ENCODE measurements at places on chromosomes 3 and 15.

- DNase-seq, result no peak
Observed at GRCh38 chr3:13414040-13414729, 5.9 kb downstream of the NUP210 start.

DNA sequence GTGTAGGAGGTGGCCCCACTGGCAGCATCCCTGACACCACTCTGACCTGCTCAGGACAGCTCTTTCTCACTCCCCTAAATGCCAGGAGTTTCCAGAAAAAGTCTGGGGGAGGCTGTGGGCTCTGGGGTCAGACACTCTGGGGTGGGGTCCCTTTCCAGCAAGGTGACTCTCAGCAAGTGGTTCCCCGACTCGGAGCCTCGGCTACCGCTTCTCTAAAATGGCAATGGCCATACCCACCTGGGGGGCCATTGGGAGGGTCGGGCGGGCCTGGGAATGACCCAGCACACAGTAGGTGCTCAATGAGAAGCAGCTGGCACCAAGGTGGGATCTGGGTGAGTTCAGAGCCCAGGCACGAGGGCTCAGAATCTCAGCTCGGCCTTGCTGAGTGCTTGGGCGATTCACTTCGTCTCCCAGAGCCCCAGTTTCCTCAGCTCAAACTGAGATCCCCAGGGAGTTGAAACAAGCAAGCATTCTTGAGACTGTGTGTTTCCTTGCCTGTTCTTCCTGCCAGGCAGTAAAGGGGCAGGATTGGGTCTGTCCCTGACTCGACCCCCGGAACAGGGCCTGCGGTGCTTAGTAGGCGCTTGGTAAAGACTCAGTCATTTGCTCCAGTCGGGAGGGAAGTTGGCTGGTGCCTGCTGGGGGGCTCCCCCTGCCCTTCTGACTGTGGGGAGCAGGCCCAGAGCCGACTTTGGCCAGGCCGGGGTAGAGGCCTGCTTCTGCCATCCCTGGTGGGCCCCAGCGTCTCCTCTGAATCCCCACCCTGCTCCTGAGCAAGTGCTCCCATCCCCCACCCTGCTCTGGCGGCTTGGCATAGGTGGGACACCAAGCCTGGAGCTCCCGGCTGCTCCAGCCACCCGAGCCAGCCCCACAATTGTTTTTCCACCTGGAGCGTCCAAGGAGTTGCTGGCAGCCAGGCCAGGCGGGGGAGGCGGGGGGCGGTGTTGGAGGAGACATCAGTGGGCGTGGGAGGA is 32.9 kb upstream of the FBLN2 start:
- no peak for DNase-seq

- no peak for DNase-seq
Observed at GRCh38 chr15:22978691-22979237, 1.4 kb downstream of the CYFIP1 start.

- no peak for DNase-seq
Observed at GRCh38 chr3:125032683-125033082, 23.1 kb downstream of the HEG1 start.

DNA sequence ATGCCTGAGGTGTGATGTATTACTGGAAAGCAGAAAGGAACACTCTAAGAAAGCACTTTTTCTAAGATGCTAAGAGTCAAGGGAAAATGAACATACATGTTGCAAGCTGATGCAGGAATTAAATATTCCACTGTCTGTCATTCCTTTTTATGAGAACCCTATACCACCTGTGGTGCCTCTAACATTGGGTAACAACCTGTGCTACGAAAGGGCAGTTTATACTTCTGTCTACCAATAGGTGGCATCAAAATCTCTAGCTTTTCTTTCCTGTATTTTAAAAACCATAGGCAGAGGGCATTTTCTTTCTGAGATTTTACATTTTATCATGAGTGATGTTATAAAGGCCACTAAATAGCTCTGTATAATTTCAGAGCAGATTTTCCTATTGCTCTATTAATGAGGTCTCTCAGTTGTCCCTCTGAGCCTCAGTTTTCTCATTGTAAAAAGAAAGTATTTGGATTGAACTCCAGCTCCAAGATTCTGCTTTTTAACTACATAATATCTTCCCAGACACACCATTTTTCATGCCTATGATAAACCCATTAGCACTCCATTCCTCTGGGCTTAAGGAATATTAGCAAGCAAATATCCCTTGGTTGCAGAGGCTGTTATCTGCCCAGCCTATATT is 3.5 kb upstream of the CPNE4 start:
- DNase-seq, result no peak

- no peak for DNase-seq
Observed at GRCh38 chr15:39878406-39878785, 41.7 kb downstream of the GPR176 start.

DNA sequence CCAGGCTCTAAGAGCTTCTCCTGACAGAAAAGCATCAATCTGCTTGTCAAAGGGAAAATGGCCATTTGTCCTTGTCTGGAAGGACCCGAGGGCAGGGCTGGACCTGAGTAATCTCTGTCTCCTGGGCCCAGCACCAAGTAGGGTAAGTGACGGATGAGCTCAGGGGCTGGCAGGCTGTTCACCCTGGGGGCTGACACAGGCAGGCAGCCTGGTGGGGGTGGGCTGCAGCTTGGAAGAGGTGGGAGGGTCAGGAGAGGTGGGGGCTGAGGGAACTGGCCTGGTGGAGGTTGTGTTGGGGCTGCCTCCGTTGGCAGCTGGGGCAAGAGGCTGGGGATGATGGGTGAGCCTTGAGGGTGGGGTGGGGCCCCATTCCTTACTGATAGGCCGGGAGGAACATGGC is 42.3 kb upstream of the ADPGK start:
- no peak for DNase-seq

DNA sequence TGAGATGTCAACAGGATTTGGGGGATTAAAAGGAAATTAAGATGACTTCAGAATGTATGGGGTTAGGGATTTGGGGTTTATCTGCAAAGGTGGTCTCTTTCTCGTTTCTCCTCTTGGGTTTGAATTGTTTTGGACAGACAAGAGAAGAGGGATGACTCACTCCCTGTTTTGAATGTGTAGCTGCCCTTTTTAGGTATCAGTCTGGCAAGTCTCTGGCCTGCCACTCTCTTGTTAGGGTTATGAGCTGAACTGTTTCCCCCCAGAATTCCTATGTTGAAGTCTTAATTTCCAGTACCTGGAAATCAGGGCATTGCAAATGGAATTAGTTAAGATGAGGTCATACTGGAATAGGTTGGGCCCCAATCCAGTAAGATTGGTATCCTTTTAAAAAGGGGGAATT is 291.7 kb downstream of the MEX3B start:
- DNase-seq, result no peak

DNA sequence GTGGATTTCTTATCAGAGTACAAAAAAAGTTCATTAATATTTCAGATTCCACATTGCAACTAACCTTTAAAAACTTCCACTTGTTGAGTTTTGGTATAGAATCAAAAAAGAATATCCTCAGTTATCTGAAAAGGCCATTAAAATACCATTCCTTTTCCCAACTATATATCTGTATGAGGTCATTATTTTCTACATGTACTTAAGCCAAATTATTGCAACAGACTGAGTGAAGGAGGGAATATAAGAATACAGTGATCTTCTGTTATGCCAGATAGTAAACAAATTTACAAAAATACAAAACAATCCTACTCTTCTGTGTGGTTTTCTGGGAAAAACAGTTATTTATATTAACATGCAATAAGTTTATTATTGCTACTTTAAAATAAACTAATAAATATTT is 5.7 kb upstream of the GANC start:
- DNase-seq, result no peak

- no peak for DNase-seq
Observed at GRCh38 chr15:48289628-48290027, 41.6 kb upstream of the DUT start.

GRCh38 chr15:38593524-38593923 is 28.9 kb upstream of the RASGRP1 start:
- DNase-seq, result no peak

DNA sequence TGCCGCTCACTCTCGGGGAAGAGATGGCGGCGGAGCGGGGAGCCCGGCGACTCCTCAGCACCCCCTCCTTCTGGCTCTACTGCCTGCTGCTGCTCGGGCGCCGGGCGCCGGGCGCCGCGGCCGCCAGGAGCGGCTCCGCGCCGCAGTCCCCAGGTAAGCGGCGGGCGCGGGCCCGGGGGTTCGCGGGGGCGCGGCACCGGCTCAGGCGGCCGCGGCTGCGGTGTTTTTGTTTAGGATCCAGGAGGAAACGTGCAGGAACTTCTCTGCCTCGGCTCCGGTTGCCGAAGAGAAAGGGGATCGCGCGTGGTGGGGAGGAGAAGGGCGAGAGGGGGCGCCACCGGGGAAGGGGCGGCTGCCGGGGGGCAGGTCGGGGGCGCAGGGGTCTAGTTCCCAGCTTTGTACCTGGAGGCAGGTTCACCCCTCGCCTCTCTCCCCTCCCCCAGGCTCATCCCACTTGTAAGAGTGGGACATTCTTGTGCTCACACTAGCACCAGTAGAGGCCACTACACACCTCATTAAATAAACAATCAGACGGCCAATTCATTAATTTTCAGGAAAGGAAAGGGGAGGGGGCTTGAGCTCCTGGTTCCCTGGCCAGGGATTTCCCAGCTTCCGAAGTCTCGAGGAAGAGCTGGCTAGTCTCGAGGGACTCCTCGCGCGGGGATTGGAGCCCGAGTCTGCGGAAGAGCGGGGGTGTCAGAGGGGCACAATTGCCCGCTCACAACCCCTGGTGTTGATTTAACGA is 562 bp downstream of the NEO1 start:
- DNase-seq, result no peak

DNA sequence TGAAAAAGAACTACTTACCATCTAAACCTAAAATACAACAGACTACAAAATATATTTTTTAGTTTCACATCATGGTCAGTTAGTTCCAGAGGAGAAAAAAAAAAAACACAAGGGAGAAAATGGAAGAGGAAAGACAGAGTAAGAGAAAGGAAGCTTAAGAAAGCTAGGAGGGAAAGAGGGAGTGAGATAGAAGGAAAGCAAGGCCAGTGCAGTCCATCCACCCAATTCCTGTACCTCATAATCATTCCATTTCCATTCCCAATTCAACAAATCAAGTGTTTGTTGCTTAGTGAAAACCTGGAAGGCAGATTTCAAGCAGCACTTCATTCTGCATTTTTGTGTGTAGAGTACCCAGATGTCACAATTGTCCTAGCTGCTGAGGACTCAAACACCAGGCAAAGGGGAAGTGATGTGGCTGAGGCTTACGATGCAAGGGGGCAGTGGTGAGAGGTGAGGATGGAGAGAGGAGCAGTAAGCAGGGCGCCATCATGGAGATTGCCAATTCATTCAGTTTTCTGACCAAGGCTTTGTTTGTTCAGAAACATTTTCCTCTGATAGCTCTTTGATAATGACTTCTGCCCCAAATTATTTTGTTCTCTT is 83.6 kb upstream of the GSK3B start:
- DNase-seq, result no peak

DNA sequence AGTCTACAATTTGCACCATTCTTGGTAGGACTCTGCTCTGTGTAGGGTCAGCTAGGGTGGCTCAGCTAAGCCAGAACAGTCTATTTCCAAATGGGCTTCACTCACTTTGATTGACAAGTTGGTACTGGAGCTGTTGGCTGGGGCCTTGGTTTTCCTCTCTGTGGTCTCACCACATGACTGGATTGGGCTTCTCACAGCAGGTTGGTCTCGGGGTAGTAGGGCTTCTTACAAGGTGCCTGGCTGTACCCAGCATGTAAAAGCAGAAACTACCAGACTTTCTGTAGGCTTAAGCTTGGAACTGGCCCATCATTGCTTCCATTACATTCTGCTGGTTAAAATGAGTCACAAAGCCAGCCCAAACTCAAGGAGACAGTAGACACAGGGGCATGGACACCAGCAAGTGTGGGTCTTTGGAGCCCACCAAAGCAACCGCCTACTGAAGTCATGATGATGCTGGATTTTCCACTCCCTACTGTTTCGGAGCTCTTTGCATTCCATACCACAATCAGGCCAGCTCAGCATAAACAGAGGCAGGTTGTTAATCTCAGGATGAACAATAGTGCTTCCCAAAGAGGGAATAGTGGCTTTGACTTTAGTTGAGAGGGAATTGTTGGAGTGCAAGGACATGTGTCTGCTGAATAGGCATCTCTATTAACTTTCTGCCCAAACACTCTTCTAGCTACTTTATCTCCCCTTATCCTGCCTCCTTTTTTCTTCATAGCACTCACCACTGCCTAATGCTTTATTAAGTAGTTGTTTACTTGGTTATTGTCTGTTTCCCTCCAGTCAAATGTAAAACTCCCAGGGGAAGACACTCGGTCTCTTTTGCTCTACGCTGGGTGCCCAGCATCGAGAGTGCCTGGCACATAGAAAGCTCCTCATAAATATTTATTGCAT is 78.0 kb upstream of the RARB start:
- no peak for DNase-seq

DNA sequence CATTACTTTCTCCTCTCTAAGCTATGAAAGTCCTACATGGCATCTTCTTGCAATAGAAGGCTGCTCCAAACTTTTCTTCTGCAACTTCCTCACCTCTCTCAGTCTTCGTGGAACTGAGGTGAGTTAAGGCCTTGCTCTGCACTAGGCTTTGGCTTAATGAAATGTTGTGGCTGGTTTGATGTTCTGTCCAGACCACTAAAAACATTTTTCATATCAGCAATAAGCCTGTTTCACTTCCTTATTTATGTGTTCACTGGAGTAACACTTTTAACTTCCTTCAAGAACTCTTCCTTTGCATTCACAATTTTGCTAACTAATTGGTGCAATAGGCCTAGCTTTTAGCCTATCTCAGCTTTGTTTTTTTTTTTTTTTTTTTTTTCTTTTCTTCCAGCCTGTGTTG is 335.3 kb upstream of the NECTIN3 start:
- DNase-seq, result no peak

Measured in fibroblast of skin of left quadriceps (primary cell).